Large intestine (tissue), 12 donors: ENCODE measurements at places on chromosomes 7 and 10. TPM values are rescaled to one million over a fixed set of nuclear protein-coding genes. Genes with fewer than 3 reads are reported as not detected.

DNA sequence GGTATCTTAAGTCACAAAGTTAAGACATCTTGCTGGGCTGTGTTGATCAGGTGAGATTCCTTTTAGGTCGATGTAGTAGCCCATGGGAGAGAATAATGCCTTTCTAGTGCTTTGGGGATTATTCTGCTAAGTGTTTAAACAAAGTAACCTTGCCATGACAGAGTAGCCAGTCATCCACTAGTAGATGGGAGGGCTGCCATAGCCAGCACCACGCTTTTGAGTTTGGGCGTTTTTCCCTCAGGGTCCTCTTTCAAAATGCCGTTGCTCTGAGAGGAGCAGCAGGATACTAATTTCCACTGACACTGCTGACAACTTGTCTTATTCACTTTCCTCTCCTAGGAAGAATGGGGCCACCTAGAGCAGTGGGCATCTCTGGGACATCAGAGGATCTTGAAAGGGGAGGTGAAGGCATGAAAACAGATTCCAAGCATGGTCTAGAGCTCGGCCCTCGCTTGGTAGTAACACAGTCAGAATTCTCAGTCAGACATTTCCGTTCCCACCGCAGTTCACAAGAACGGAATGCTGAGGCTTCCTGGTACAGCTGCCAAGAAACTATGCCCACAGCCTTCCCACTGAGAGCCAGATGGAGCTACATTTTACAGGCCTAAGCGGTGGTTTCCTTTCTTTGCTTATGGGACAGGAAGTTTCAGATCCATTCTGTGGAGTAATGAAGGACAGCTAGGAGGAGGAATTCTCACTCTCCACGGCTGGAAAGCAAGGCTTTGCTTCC is 15.3 kb upstream of the RSU1 start:
- no peaks in the 10 kb centered on the region for H3K27me3 ChIP-seq
- H3K4me1 ChIP-seq, result no peaks in the 10 kb centered on the region
- H3K4me3 ChIP-seq, result no peak overlapping the region
- peaks cover 7% of the 10 kb centered on the region for H3K36me3 ChIP-seq
- DNase-seq, result no peak

DNA sequence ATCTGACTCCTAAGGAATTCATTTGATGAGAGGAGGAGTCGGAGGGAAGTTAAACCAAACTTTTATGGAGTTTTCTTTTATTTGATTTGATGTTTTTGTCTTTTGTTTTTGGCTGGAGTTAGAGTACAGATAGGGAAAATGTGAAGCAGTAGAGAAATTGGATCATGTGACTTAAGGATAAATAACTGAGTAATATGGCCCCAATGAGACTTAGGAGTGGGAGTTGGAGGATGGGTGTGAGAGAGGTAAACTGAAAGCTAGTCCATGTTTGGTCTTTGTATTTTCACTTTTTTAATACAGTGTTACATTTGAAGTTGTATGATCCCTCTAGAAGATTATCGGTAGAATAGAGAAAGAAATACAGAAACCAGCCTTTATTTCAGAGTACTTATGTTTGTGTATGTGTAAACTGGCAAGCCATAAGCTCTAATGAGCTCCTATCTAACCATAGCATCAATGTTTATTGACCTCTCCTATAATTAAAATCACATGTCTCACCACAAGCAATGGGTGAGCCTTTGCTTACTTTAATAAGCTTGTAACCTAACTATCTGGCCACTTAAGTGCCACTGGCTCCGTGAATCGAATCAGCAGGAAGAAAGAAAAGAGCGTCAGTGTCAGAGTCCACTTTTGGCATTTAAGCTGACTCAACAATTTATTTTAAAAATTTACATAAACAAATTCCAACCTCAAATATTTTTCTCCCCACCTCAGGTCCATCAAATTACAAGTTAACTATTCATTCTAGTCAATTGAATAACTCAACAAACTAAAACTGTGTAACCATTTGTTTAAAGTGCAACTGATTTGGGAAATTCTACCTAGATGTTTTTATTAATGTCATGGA is 113.8 kb downstream of the EPDR1 start:
- H3K27me3 ChIP-seq, result no peaks in the 10 kb centered on the region
- no peaks in the 10 kb centered on the region for H3K36me3 ChIP-seq
- no peak overlapping the region for H3K4me3 ChIP-seq
- no peak overlapping the region for H3K27ac ChIP-seq
- DNase-seq, result no peak
- no peaks in the 10 kb centered on the region for H3K4me1 ChIP-seq

GRCh38 chr10:8800426-8800825 is 745.9 kb downstream of the GATA3 start:
- no peaks in the 10 kb centered on the region for H3K27me3 ChIP-seq
- H3K4me3 ChIP-seq, result no peak overlapping the region
- no peaks in the 10 kb centered on the region for H3K4me1 ChIP-seq
- H3K36me3 ChIP-seq, result no peaks in the 10 kb centered on the region

DNA sequence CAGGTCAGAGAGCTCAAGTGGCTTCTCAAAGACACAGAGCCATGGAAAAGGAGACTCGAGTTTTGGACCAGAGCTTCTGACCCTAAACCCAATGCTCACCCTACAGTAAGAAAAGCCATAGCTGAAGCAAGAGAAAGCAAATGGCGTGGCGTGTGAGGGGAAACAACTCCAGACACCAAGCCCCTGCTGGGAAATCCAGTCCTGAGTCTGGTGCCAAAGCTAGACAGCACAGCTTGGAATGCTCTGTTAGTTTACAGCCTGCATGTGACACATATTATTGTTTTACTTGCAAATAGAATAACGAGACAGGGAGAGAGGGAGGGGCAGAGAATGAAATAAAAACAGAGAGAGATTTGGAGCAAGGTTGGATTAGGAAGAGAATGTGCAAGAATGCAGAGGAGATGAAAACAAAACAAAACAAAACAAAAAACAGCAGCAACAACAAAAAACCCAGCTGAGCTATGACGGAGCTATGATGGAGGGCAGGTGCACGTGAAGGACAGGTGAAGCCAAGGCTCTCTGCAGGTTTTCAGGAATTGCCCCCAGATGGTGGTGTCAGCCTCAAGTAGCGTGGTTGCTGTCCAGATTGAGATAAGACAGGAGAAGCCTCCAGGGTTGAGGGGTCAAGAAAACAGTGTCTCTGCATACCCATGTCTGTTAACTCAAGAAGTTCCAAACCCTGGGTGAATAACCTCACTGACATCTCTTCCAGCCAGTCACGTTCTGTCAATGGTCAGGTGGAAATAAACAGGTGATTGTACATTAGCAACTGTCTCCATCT is 69.7 kb upstream of the LRRC18 start:
- H3K36me3 ChIP-seq, result no peaks in the 10 kb centered on the region
- H3K4me1 ChIP-seq, result peaks cover 28% of the 10 kb centered on the region
- peak overlapping the region; percentile 80 for H3K27ac ChIP-seq
- H3K4me3 ChIP-seq, result no peak overlapping the region
- no peaks in the 10 kb centered on the region for H3K27me3 ChIP-seq

HOXA1 gene
- 1.5 TPM for polyA plus RNA-seq

GRCh38 chr10:31129271-31129670 is 97.6 kb upstream of the ZNF438 start:
- H3K27ac ChIP-seq, result no peak overlapping the region
- no peak overlapping the region for H3K4me3 ChIP-seq
- no peak for DNase-seq
- H3K36me3 ChIP-seq, result no peaks in the 10 kb centered on the region
- H3K4me1 ChIP-seq, result peaks cover 5% of the 10 kb centered on the region
- no peaks in the 10 kb centered on the region for H3K27me3 ChIP-seq

GRCh38 chr10:127090138-127090537 is 106.3 kb downstream of the INSYN2A start:
- H3K27me3 ChIP-seq, result no peaks in the 10 kb centered on the region
- peaks cover 4% of the 10 kb centered on the region for H3K4me1 ChIP-seq
- peak; percentile 77 for DNase-seq

DNA sequence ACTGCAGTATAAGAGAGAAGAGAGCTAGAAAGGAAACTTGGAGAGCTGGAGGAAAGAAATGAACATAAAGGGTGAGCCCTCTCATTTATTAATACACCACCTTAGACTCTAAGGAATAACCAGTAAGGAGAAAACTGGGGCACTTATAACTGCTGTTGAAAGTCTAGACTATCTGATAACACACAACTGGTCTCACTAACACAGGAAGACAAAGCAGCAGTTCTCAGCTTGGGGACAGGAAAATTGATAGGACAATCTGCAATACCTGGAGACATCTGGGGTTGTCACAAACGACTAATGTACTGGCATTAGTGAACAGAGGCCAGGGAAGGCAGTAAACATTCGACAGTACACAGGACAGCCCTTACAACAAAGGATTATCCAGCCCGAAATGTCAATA is 6.8 kb downstream of the ELMO1 start:
- H3K4me3 ChIP-seq, result no peak overlapping the region
- H3K36me3 ChIP-seq, result no peaks in the 10 kb centered on the region
- peaks cover 10% of the 10 kb centered on the region for H3K27me3 ChIP-seq
- DNase-seq, result no peak
